ENCODE measurements at places on chromosomes 12 and 14. TPM values are rescaled to one million over a fixed set of nuclear protein-coding genes. Genes with fewer than 3 reads are reported as not detected.

The PRR4 gene
- total RNA-seq: 0.51 TPM

The LEMD3 gene
- total RNA-seq: 21.8 TPM

The P2RX2 gene
- not detected for total RNA-seq

The ANKS1B gene
- 0.38 TPM for total RNA-seq

The ATXN3 gene
- 59.6 TPM for total RNA-seq

The DNAJC22 gene
- total RNA-seq: 0.51 TPM

The FOXN3 gene
- 26.0 TPM for total RNA-seq

Measured in dermis microvascular lymphatic vessel endothelial cell (primary cell).